ENCODE measurements at places on chromosomes 3 and 15.

DNA sequence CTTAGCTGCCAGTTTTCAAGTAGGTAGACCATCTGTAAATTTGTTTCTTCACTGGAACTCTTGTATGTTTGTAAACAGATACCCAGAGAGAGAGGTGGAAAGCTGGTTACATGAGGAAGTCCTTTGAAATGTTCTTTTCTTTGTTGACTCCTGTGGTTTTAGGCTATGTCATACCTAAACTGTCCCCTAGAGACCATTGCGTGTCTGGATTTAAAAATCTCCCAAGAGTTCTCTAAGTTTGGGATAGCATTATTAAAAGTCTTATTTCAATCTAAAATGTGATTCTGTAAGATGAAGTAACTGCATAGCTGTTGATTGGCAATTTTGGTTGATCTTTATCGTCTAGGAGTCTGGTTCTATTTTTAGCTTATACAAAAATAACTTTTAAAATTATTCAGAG lies 127.2 kb downstream of the GHSR start:
- no peak for DNase-seq

- no peak for DNase-seq
These were observed 120.9 kb downstream of the NEK11 start for GRCh38 chr3:131147534-131147933.

DNA sequence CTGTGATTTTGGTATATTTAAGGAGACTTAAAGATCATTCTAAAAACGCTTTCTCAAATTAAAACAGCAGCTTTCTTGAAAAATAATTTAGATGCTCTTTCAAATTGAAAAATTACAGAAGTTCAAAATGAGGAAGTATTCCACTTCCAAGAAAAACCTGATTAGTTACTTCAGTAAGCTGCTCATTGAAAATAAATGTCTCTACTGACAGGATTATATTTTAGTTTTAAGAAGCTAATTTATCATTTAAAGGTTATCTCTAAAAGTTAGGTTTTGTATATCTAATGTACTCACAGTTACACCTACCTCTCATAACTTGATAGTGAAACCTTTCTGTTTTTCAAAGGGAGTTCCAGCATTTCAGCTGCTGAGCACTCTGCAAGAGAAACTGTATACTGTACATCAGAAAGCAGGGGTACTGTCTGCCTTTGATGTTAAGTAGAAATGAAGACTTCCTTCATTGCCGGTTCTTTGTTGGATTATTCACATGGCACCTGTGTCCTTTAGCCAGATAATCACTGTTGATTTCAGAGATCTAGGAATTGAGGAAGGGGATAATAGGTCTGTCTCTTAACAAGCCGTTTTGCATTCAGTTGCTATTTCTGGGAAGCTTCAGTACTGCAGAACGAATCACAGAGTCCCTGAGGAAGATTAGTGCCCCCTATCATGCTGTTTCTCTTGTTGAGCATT lies 161.6 kb downstream of the TCF12 start:
- no peak for DNase-seq

DNA sequence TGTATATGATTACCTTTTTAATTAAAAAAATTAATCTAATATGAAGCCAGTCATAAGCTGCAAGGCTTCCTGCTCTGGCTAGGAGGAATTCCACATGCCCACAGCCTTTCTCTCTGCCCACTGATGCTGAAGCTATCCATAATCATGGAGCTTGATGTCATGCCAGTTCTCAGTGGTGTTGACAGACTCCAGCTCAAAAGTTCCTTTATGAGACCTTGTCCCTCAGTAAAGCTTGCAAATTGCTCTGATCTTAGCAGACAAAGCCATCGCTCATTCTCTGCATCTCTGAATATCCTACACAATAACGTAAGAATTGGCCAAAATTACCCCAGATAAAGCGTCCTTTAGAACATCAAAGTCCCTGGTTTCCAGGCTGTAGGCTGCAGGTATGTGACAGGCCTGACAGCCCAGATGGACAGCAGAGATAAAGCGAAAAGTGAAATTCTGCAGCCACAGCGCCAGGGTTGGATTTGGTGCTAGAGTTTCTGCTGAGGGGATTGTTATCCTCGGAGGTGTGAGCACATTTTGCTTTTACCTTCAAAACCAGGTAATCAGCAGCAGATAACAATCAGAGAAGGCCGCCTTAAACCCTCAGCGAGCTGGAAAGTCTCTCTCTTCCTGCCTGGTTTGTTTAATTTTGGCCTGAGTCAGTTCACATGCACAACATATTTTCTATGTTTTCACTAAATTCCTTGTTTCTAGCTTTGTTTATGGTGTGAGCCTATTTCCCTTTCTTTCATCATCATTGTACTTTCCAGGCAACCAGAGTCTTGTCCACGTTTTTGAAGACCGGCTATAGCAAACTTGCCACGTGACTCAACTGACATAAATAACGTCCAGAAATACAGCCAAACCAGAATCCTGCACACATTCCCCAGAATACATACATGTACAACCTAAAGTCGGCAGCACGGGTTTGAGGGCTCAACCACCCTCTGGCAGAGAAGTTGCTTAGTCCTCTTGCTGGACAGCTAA lies 36.6 kb upstream of the ALDH1A3 start:
- DNase-seq, result peak; percentile 85

- no peak for DNase-seq
These were observed 10.9 kb downstream of the CCR5 start for GRCh38 chr3:46381625-46382024.

- no peak for DNase-seq
These were observed 81.4 kb downstream of the PDE8A start for GRCh38 chr15:85063088-85063487.

DNA sequence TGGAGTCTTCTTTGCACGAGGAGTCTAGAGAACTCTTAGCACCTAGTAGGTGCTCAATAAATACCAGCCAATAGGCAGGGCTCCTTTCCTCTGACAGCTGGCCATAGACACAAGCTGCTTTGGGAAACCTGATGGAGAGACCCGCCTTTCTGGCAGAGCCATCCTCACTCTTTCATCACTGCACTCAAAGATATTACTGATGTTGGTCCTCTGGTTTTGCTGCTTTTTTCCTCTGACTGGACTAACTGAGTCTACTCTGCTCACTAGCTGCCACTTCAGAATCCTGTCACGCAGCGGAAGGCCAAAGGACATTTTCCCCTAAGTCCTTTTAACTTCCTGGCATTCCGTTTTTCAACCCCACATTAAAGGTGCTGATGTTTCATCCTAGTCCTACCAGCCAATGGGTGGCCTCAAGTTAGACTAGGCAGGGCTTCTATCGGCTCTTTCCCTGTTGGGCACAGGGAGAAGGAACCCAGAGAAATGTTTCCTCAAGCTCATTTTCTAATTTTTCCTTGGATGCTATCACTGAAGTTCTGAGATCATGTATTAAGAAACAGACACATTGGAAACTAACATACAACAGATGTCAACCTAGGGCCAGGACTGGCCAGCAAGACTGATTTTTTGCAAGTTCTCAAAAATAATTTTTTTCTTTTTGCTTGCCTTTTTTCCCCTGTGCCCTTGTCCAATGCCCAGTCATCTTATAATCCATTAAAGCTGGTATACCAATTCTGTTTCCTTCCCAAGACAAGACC lies 132.8 kb upstream of the ICE2 start:
- DNase-seq, result no peak
